Stimulated activated memory B cell treated with anti-CD40 and anti-IgM and Interleukin-4, amounts not matched to agents 10 μg/mL and 1 μg/mL and 100 μg/mL, for 72 hours (primary cell): ENCODE measurements at places on chromosomes 13 and 19.

DNA sequence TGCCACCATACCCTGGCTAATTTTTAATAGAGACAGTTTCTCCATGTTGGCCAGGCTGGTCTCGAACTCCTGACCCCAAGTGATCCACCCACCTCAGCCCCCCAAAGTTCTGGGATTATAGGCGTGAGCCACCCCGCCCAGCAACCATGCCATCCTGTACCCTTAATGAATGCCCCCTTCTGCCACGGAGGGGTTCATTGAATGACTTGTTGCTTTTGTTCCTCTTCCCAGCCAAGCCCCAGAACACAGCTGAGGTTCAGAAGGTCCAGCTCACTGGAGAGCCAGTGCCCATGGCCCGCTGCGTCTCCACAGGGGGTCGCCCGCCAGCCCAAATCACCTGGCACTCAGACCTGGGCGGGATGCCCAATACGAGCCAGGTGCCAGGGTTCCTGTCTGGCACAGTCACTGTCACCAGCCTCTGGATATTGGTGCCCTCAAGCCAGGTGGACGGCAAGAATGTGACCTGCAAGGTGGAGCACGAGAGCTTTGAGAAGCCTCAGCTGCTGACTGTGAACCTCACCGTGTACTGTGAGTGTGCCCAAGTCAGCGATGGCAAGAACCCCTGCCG, 6.0 kb downstream of the PVR start:
- no peak for ATAC-seq

GRCh38 chr13:95038949-95039348, 262.3 kb downstream of the ABCC4 start:
- ATAC-seq: no peak

GRCh38 chr19:46452186-46452585, 19.2 kb downstream of the PNMA8A start:
- no peak for ATAC-seq

DNA sequence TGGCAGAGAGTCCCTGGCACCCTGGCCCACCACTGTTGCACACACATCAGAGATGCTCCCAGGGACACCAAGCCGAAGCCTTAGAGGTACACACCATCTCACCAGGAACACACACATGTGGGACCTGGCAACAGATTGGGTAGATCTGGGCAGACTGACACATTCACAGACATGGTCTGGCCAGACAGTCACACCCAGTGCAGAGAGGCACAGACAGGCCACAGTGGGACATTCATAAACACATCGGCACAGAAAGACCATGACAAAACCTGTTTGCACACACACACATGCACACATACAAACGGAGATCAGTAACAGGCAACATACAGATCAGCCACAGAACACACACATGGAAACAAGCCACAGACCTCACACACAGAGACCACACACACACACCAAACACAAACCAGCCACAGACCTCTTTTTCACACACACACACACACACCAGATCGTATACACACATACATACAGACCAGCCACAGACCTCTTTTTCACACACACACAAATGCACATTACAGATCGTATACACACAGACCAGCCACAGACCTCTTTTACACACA, 6.3 kb upstream of the JUNB start:
- no peak for ATAC-seq

GRCh38 chr19:7401694-7402093, 53.0 kb downstream of the ARHGEF18 start:
- ATAC-seq: no peak

GRCh38 chr19:33731881-33732280, 64.8 kb upstream of the KCTD15 start:
- ATAC-seq: no peak

GRCh38 chr13:99399623-99399974, 92.4 kb upstream of the GPR183 start:
- no peak for ATAC-seq

DNA sequence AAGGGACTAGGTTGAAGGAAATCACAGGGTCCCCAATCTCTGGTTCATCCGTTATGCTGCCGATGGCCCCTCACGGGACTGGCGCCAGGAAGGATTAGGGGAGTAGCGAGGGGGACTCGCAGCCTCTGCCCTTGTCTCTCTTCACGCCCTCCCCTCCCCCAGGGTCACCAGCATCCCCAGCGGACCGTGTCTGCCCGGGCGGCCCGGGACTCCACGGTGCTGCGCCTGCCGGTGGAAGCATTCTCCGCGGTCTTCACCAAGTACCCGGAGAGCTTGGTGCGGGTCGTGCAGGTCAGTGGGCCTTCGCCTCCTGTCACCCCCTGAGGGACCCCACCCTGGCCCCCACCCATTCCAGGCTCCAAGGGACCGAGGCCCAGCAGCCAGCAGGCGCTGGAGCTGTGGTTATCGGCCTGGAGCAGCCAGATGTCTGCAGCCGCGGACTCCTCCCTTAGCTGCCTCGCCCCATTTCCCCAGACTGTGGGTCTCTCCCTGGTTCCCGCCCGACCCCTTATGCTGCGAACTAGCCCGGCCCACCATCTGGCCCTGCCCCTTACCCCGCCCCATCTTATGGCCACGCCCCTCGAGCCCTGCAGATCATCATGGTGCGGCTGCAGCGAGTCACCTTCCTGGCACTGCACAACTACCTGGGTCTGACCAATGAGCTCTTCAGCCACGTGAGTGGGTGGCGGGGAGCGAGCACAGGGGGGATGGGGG, 5.4 kb downstream of the PNPLA6 start:
- ATAC-seq: no peak

GRCh38 chr19:51735759-51736449, 12.1 kb upstream of the HAS1 start:
- peak; percentile 31 for ATAC-seq

DNA sequence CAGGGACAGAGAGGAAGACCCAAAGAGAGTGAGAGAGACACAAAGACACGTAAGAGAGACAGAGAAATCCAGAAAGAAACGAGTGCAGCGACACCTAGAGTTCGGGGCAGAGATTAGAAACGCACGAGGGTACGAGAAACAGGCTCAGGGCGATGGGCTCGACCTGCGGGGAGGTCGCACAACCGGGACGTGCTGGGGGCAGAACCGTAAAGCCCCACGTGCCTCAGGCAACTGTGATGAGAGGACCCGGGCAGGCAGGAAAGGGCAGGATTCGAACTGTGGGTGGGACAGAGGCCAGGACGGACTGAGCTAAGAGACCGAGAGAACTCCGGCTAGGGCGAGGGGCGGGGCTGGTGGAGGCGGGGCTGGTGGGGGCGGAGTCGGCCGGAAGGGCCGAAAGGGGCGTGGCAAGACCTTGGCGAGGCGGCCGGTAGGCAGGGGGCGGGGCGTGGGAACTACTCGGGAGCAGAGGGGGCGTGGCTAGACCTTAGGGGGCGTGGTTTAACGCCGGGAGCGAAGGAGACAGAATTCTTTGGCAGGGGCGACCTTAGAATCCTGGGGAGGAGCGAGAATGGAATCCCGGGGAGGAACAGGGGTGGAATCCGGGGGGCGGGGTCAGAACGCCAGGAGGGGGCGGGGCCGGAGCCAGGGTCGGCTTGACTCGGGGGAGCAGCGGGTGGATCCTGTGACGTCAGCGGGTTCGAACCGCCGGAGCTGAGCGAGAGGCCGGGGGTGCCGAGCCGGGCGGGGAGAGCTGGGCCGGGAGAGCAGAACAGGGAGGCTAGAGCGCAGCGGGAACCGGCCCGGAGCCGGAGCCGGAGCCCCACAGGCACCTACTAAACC, at the start of gene NECTIN2:
Gene NECTIN2, plus strand, starts transcription at position 686 of the 843 bp plus-strand sequence. CDS start 229 bp downstream, outside the sequence.
- ATAC-seq: peak; percentile 66

GRCh38 chr13:113041293-113041690, 64.3 kb upstream of the F7 start:
- no peak for ATAC-seq

- ATAC-seq: no peak
Observed at GRCh38 chr13:73940098-73940497, 194.1 kb downstream of the KLF12 start.

- no peak for ATAC-seq
Observed at GRCh38 chr13:95335667-95336066, 34.4 kb upstream of the ABCC4 start.

DNA sequence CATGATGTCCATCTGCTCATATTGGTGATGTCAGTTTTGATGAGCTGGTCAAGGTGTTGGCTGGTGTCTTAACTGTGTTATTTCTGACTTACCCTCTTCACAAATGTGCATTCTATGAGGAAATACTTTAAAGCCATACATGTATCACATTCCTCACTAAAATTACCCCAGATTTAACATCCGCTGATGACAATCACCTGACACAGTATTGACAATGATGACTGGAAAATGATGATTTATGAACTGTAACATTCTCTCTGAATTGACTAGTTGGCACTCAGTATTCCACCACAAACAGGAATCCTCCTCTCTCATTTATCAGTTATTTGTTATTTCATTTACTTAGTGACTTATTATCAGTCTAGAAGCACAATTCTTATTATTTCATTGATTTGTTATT, 117.3 kb downstream of the ITGBL1 start:
- ATAC-seq: no peak

- peak; percentile 63 for ATAC-seq
Observed at GRCh38 chr19:46661735-46662592, 982 bp upstream of the DACT3 start.

GRCh38 chr13:40667622-40667978, 1.2 kb upstream of the FOXO1 start:
- no peak for ATAC-seq

- ATAC-seq: no peak
Observed at GRCh38 chr13:108812165-108812564, 182.8 kb downstream of the MYO16 start.

DNA sequence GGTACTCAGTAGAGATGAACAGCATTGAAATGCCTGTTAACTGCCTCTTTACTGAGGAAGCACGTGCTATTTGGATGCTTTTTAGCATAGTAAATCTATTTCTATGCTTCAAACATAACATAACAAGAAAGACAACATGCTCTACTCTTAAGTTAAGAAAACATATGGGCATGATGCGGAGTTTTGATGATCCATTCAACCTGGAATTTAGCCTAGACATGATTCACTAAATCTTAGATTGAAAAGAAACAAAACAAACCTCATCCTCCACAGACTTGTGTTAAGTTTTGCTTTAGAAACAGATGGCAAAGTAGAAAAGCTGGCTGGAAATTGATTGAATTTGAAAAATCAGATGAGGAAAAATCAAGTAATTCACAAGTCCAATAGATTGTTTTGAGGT, 593.8 kb downstream of the OLFM4 start:
- ATAC-seq: no peak

DNA sequence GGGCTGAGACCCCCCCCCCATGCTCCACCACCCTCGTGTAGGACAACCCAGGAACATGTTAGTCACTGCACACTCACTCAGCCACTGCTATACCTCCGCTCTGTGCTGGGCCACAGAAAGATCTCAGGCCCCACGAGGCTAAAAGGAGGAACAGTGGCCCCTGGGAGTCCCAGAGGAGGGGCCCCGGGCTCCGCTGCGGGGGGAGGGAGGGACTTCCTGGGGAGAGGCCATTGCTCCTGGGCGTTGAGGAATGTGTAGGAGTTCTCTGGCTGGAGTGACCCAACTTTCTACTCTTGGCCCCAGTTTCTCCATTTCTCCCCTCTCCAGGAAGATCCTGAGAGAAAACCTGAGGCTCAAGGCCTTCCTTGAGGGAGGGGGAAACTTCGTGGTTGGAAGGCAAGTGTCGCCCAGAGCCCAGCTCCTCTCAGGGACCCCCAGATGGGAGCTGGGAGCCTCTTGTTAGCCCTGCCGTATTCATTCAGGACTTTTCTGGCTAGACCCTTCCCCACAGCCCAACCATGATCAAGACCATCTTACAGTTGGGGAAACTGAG, 13.6 kb downstream of the ONECUT3 start:
- peak; percentile 49 for ATAC-seq

GRCh38 chr13:85074543-85075313, 724.5 kb downstream of the SLITRK6 start:
- no peak for ATAC-seq

- ATAC-seq: no peak
Observed at GRCh38 chr13:112127564-112128330, 60.8 kb downstream of the SOX1 start.

- no peak for ATAC-seq
Observed at GRCh38 chr13:105410602-105411001, 1124.9 kb downstream of the EFNB2 start.

DNA sequence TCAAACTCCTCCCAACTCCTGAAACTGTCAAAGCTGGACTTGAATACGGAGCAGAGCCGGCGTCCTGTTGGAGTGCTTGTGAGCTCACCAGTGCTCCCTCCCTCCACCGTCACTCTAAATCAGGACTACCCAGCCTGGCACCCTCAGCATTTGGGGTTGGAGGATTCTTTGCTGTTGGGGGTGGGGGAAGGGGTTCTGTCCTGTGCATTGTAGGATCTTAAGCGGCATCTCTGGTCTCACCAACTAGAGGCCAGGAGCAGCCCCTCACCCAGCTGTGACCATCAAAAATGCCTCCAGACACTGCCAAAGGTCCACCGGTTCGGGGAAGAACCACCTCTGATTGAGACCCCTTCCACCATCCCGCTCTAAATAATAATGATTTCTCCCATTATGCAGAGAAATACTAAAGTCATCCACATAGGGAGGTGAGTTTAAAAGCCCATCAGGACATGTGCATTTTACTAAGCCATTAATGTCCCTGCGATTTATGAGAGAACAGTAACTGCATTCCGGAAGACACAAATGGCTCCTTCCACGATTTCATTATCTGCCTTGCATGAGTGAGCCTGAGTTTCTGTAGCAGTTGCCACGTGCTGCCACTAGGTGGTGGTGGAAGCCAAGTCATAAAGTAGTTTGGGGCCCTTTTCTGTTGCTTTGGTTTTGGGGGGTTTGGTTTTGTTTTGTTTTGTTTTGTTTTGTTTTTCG, 16.1 kb upstream of the USP29 start:
- ATAC-seq: peak; percentile 70

GRCh38 chr19:31145007-31145406, 204.2 kb downstream of the TSHZ3 start:
- ATAC-seq: no peak

DNA sequence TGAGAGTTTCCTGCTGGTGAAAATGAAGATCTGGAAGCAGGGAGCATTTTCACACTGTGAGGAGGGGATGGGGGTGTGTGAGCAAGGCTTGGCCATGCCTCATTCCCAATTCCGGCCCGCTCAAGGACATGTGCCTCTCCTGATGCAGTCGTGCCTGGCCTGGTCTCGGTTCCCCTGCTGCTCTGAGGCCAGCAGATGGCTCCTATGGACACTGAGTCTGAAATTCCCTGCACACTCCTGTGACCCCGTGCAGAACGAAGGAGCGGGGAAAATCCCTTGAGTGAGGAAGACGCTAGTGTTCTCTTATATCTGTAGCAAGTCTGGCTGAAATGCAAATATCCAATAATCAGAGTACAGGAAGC, 363 bp upstream of the ZNF763 start:
- ATAC-seq: no peak

GRCh38 chr13:111954661-111955411, 112.1 kb upstream of the SOX1 start:
- ATAC-seq: no peak

DNA sequence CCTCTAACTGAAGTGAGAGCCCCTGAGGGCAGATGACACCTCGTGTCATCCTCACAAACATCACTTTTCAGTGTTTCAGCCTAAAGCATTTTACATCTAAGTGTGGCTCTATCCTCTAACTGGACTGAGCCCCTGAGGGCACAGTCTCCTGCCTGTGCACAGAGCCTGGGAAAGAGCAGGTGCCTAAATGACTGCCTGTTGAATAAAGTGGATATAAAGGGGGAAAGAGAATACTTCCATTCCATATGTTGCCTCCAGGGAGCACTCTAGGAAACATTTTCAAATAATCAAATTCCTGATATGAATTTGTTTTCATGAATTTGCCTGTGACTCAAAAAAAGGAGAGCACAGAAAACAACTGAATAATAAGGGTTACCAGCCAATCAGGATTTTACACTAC, 32.2 kb downstream of the CNMD start:
- no peak for ATAC-seq
